ENCODE measurements at places on chromosomes 7 and 10.

DNA sequence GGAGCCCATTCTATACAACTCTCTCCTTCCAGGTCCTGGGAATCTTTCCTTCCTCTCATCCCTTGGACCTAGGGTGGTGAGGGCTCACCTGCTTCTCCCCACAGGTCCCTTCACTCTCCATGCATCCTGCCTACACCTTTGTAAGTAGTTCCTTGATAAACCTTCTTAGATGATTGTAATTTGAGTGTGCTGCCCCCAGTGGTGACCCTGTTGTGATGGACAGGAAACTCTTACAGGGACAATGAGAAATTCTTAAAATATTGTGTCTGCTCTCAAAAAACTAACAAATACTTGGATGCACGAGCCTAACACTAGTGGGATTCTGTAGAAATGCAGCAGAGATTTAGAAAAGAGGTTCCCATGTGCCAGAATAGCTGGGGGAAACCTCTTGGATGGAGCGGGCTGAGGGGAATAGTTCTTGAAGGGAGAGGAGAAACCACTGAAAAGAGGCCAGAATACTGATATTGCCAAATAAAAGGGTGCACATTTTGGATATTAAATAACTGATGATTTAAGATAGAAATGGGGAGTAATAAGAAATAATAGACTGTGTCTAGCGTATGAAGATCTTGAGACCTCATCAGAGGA, 6.7 kb upstream of the PAXIP1 start:
- no peak for DNase-seq

DNA sequence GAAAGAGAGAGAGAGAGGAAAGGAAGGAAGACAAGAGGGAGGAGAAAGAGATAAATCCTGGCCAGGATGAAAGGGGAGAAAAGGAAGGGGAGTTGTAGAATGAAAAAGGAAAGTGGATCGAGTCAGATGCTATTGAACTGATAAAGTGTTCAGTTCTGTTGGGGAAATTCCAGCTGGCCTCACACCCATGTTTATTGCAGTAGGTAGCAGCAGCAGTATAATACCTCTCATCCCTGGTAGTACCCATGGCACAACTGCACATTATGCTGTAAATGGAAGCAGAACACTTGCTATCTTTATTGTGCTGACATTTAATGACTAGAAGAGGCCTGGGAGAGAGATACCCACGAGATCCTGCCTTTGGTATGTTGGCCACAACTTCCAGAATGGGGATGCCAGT, 178.1 kb downstream of the EVX1 start:
- no peak for DNase-seq

GRCh38 chr10:13686331-13686752, 99.6 kb downstream of the PRPF18 start:
- no peak for DNase-seq

- DNase-seq, result no peak
These were observed 3.7 kb downstream of the LAMTOR4 start for GRCh38 chr7:100152404-100152803.

DNA sequence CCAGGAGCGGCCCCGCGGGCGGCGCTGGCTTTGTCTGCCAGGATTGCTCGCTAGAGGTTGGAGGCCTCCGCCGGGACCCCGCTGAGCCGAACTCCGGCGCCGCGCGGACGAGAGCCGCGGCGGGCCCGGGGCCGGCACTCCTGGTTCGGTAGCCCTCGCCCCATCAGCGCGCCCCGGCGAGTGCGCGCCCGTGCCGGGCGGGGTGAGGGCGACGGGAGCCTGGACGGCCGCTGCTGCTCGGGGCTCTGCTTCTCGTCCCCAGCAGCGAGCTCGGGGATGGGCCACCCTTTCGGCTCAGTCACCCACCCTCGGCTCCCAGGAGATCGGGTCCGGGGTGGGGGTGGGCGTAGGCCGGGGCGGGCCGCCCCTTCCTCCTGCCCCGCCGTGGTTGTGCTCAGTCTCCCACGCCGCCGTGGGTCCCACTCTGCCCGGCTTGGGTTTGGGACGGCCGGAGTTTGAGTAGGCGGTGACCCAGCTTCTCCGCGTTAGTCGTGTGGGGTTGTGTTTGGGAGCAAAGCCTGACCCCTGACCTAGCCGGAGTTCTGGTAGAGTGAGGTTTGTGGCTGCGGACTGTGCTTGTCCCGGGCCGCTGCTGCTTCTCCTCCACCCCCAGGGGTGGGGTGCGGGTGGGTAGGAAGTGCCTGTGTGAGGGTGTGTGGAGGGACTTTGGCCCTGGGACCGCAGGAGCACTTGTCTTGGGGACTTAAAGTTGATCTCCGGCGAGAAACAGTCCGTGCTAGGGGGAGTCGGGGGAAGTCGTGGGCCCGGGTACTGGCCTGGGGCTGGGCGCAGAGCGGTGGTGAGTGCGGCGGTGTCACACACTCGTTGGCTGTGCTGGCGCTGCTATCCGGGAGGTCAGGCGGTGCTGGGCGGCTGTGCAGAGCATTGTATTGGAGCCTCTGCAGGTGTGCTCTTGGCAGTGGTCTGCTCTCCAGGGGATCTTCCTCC, 677 bp downstream of the TSPAN14 start:
- no peak for DNase-seq

GRCh38 chr7:116834815-116835504, 27.4 kb upstream of the CAPZA2 start:
- DNase-seq, result no peak

DNA sequence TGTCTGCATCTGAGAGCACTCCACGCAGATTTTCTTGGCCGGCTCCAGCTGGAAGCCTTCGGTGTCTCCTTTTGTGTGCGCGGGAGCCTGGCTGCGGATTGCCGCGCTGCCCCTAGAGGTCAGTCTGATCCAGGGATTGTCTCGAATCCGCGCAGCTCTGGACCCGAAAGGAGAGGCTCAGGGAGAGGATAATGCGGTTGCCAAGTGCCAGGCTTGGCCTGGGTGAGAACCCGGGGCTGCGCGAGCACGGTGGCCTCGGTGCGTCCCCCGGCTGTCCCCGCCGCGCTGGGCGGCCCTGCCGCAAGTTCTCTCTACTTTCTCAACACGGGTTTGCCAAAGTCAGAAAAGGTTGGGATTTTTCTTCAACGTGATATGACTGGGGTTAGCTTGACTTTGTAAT, 140.9 kb downstream of the ADCYAP1R1 start:
- DNase-seq, result peak; percentile 14

GRCh38 chr7:159004411-159004810, 140.3 kb downstream of the VIPR2 start:
- DNase-seq, result no peak

Data from activated naive CD4-positive, alpha-beta T cell treated with anti-CD3 and anti-CD28 coated beads, Interleukin-2, amount 50 U/mL, for 72 hours (primary cell).